ENCODE measurements at places on chromosomes 1 and 21.

DNA sequence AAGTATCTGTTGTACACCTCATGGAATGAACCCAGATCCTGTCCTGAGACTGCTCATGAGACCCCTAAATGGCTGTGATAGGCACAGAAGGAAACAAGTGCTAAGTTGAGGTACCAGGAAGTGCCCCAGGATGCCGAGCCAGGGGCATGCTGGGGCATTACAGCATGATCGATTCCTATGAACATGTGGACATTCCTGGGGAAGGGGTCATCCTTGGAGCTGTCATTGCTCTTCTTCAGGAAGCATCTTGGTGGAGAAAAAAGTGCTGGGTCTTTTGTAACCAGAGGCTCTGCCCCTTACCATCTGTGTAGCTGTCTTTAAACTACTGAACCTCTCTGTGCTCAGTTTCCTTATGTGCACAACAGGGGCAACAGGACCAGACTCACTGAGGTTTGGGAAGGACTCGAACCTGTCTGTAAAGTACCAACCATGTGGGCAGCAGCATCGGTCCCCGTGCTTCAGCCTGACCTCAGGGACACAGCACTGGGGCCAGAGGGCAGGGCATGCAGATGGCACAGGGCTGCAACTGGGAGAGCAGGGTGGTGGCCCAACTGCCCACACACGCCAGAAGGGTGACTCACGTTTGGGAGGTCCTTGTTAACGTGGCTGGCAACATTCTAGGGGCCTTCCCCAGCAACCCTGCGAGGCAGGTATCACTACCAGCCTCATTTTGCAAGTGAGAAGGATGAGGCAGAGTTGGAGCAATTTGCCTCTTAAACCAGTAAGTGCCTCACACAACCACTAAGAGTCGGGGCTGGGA lies 142.3 kb upstream of the EDN2 start:
- peak; percentile 59 for DNase-seq

GRCh38 chr1:15956150-15956549 lies 19.8 kb downstream of the ZBTB17 start:
- DNase-seq: no peak

- no peak for DNase-seq
Measured at GRCh38 chr1:200099040-200099439, 71.5 kb downstream of the NR5A2 start.

GRCh38 chr1:38061883-38062328 lies 15.3 kb upstream of the POU3F1 start:
- no peak for DNase-seq

DNA sequence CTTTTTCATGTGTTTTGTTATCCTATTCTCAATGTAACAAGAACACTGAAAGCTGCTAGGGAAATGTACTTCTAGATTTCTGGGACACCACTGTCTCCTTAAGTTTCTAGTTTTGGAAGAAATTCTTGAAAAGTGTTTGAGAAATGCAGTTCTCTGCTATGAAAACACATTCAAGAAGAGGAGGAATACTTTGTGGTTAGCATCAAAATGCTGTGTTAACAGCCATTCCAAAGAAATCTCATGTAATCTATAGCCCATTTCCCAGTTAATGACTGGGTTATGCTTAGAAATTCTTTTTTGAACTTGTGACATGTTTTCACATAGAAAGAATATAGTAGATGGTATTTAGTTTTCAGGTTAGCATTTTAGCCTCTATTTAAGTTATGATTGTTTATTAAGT lies 6.0 kb downstream of the RAVER2 start:
- no peak for DNase-seq

DNA sequence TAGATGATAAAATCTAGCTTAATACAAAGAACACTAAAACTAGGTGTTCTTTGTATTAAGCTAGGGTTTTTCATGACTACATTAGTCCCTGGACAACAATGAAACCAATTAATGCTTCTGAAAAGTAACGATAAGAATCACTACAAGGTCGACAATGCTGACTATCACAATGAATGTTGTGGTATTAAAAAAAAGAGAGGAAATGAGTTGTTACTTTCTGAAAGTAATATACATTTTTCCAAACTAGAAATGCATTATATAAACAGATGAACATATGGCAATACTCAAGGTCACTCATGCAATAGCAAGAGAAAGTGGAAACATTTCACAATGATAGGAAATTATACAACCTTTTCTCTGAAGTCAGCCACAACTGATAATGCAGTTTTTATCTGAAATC lies 19.0 kb downstream of the DPH5 start:
- DNase-seq: no peak

- DNase-seq: peak; percentile 15
Measured at GRCh38 chr1:44405031-44405797, at the start of gene RNF220. Gene RNF220, plus strand, starts transcription at chr1:44405255.

- DNase-seq: no peak
Measured at GRCh38 chr1:194055536-194055935, 869.1 kb upstream of the B3GALT2 start.

GRCh38 chr21:31220575-31220974 lies 123.5 kb downstream of the TIAM1 start:
- no peak for DNase-seq

- no peak for DNase-seq
Measured at GRCh38 chr1:157025385-157025784, 20.2 kb downstream of the ARHGEF11 start.

All from LoVo (cell line).